ENCODE measurements at places on chromosomes 6 and 20.

GRCh38 chr6:126531286-126531685 is 191.4 kb downstream of the CENPW start:
- no peak for DNase-seq

DNA sequence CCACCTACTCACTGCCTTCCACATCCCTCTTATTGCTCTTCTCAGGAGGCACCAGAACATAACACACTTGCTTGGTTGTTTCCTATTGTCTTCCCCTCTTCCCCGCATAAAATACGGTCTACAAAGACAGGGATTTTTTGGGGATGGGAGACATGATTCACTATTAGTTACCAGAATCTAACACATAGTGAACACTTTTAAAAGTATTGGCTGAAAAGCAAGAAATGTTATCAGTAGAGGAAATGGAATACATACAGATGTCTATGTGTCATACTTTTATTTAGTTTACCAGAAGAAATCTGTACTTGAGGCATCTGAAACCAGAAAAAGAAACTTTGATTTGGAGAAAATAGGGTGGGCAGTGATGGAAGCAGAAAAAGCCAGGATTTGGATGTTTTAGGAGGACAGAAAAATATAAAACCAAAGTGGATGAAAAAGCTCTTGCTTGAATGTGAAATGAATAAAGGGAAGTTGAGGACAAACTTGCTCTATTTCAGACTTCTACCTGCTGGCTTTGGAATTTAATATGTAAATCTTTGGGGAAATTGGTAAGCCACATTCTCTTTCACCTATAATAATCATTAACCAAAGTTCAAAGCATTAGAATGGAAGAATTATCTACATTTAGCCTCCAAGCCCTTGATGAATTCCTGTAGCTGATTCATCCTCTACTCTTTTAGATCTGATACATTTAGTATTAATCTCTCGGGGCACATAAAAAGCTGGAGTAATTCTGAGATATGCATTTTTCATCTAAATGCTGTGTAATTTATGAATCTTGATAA is 82.6 kb downstream of the DOK5 start:
- no peak for DNase-seq

DNA sequence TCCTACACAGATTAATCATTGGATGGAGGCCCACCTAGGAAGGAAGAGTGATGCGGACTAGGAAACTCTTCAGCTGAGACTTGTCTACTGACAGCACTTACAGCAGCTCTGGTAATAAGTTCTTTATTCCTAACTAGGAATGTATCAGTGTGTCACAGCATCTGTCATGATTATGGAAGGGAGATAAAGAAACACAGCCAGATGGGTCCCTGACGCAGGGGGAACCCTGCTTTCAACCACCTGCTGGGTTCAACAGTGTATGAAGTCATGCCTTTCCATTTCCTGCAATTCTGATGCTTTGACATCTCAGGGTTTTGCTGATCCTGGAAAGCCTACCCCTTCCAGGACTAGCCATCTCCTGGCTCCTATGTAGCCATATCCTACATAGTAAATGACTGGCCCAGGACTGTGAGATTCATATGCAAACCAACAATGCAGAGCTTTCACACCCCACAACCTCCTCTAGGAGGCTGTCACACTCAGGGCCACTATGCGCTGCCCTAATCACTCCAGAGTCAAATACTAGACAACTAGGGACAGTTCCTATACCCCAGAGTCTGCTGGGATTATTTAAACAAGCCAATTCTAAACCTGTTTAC is 29.0 kb upstream of the MANEA start:
- DNase-seq: no peak

DNA sequence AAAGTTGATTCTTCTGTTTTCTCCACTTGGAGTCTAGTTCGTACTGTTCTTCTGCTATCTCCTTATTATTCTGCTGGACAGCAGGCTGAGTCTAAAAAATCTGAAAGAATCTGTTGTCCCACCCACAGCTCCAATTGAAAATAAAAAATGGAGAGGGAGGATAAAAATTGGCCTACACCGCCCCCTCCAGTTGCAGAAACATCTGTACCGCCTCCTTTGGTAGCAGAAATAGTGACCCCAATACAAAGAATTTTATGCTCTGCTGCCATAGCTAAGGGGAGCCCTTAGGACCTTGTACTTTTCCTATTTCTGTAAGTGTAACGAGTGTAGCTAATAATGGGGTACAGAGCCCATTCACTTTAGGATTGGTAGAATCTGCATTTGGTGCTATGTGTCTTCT is 4.9 kb upstream of the FKBP1A start:
- no peak for DNase-seq

DNA sequence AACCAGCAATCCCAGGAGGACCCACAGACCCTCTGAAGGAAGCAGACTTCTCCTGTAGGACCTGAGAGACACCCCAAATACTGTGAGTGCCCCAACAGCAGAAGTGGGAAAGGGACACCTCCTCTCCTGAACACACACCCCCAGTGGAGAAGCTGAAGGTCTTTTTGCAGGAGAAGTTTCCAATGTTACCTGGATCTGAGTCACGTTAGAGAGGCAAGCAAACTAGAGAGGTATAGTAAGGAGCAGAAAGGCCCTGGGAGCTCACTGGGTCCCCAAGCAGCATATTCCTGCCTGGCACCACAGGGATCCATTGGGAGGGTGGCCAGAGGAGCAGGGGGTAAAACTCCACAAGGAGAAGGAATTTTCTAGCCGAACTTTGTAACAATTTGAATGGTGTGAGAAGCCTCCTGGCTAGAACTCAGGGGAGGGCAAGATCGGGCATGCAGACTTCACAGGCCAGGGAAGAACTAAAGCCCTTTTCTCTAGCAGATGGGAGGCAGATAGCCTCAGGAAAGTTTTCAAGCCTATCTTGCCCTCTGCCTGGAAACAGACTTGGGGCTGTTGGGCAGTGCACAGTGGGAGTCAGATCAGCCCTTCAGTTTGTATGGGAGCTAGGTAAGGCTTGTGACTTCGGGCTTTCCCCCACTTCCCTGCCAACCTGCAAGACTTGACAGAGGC is 68.2 kb upstream of the SSTR4 start:
- no peak for DNase-seq

DNA sequence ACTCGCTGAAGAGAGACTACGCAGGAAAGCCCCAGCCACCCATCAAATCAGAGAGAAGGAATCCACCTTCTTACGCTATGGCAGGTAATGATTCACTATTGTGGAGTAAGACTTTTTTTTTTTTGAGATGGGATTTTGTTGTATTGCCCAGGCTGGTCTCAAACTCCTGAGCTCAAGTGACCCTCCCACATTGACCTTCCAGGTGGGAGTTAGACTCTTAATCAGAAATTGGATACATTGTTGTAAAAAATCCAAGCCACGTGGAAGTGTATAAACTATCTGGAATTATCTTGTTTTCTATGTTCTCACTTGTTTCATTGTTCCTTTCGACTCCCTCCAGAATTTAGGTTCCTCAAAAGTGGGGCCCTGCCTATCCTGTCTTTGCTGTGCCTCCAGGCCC is 6.8 kb downstream of the NQO2 start:
- DNase-seq: no peak

DNA sequence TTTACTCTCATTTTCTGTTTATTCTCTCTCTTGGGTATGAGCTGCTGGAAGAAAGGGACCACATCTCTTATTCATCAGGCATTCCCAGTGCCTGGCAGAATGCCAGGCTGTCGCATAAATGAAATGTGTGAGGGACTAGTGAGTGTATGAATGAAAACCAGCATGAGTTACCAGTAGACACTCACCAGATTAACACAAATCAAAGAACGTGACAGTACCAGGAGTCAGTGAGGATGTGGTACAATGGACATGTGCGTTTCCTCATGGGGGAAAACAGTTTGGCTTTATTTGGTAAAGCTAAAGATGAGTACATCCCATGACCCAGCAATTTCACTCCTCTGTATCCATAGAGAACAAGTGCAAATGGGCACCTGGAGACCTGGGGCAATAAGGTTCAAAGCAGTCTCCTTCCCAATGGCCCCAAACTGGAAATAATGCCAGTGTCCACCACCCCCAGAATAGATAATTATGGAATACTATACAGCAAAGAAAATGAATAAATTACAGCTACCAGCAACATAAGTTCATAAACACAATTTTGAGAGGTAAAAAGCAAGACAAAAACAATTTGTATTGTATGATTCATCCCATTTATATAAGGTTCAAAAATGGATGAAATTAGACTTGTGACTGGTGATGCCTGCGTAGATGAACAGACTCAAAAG is 93.3 kb downstream of the CDH22 start:
- DNase-seq: no peak

- DNase-seq: no peak
These were observed 92.7 kb upstream of the AFDN start for GRCh38 chr6:167733740-167734661.

DNA sequence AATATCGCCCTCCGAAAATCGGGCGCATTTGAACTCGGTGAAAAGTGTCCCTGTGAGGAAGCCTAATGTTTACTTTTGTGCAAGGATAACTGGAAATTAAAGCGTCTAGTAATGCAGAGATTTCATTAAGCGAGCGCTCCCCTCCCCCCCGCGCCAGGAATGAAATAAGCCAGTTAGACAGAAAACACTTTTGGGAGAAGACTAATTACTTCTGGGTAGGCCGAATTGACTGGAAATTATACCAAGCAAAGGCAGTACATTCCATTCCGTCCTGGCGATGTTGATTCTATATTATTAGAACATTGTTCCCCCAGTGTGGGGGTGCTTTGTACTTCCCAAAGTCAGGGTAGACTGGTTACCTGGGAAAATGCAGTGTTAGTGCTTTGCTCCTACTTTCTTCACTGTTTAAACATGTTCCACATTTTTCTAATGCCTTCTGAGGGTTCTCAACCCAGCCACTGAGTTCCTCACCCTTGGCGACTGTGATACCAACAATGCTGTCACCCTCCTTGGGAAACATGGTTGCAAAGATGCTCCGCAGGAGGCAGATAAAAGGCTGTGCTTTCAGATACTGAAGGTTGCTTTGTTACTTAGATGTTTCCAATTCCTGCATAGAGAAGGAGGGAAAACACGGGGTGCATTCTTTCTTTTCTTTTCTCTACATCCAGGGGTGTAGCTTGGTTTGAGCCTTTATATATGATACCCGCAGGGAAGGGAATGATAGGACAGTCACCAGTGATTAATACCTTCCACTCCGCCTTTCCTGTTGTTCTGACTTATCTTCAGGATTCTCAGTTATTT is 2.6 kb downstream of the GJA1 start:
- no peak for DNase-seq

- no peak for DNase-seq
These were observed 23.6 kb downstream of the SLC35D3 start for GRCh38 chr6:136945711-136946121.

- no peak for DNase-seq
These were observed 483.9 kb downstream of the CD83 start for GRCh38 chr6:14601490-14601889.

DNA sequence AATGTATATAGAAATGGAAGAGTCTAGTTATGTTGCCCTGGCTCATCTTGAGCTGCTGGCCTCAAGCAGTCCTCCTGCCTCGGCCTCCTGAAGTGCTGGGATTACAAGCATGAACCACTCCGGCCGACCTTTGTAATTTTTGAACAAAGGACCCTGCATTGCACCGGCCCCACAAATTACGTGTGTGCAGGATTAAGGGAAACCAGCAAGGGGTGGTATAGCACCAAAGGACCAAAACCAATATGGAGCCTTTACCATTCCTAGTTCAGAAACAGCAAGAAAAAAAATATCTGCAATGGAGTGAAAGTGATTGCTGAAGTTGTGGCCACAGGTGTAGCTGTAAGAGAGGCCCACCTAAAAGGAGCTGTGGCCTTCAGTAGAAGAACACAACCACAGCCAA is 8.2 kb upstream of the TRERF1 start:
- no peak for DNase-seq

GRCh38 chr6:170024940-170025339 is 265.9 kb downstream of the DLL1 start:
- no peak for DNase-seq

DNA sequence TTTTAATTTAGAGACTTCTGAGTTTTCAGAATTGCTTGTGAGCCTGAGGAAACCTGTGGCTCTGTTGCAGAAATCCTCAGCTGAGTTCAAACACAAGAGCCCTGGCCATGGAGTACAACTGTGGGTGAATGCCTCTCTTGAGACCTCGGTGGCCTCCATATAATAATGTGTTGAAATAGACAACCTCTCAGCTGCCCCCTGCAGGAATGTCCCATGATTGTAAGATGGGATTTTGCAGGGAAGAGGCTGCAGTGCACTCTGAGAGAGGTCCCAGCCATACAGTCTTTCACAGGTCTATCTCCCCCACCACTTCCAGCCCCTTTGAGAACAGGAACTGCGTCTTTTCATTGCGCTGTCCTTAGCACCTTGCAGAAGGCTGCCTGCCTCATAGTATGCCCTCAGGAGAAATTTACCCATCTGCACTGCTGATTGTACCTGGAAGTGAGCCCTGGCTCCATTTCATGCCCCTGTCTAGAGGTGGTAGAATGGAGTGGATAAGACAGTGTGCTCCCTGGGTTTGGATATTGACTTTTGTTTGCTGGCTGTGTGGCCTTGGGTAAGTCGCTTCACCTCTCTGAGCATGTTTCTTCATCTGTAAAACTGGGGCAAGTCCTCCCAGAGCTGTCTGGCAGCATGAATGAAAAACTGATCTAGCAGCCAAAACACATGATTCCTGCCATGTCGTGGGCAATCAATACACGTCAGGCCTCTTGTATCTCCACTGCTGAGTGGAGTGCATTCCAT is 16.8 kb upstream of the CDH22 start:
- DNase-seq: no peak

- no peak for DNase-seq
These were observed 182.5 kb upstream of the LAMP5 start for GRCh38 chr20:9331707-9332435.

DNA sequence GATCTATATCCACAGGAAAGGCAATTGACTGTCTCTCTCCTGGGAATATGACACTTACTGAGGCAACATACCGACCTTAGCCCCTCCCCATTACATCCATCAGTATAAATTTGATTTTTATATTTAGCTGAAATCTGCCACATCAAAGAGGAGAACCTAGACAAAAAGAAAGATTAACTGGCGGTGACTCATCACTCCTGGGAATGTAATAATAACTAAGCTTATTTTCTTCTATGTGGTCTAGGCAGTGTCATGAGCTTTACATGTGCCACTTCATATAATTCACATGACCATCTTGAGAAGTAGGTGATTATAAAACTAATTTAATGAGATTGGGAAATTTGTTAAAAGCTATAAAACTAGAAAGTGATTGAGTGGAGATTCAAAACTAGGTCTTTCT is 520.0 kb upstream of the HS3ST5 start:
- DNase-seq: no peak

DNA sequence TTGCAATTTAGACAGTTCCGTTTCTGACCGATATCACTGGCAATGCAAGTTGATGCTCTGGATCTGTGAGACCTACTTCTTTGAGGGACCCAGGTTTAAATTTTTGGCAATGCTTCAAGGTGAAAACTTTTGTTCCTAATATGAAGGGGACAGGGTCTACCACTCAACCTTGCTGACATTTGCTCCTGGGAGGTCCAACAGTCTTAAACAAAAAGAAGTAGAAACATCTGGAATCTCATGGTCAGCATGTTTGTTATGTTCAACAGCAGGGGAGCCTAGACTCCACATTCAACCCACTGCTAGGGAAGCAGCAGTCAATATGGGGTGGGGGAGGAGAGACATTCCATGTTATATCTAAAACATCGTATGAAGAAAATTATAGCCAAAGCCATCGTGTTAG is 196.4 kb downstream of the SIM1 start:
- DNase-seq: no peak
